ENCODE measurements at places on chromosomes 16 and 17.

DNA sequence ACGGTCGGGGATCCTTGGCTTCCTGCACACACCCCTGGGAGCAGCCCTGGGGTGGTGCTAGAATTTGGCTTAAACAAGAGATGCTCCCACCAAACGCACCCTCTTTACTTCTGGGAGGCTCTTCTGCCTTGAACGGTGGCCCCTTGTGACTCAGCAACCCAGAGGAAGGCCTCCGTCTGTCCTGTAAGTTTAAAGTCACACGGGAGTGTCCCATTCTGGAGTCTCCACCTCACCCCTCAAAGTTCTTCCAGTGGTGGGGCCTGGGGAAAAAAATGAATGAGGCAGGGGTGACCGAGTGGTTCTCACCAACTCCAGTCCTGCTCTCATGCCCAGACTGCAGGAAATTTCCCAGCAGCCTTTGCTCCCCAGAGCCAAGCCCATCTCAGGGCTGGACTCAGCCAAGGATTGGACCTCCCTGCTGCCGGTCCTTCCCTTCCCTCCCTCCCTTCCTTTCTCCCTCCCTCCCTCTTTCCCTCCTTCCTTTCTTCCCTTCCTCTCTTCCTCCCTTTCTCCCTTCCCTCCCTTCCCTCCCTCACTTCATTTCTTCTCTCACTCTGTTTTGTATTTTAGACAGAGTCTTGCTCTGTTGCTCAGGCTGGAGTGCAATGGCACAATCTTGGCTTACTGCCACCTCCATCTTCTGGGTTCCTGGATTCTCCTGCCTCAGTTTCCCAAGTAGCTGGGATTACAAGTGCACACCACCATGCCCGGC is 11.4 kb downstream of the ITGAD start:
- DNase-seq: no peak

GRCh38 chr16:47358816-47359215 is 102.0 kb downstream of the ITFG1 start:
- DNase-seq: no peak

DNA sequence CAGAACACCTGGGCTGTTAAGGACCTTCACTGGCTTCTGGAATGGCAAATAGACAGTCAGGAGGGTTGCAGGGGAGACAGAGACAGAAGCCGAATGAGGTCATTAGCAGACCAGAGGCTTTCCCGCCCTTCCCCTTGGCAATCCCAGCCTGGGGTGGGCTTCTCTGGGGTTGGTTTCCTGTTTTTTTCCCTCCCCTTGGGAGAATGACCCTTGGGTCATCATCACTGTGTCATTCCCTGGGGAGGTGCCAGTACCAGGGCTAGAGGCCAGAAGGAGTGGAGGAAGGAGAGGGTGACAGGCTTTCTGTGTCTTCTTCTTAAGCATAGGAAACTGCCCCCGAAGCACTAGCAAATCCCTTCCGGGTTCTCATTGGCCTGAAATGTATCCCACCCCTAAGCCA is 42.9 kb upstream of the IL21R start:
- no peak for DNase-seq

GRCh38 chr17:5272322-5272721 is 9.8 kb upstream of the RABEP1 start:
- peak; percentile 33 for DNase-seq

DNA sequence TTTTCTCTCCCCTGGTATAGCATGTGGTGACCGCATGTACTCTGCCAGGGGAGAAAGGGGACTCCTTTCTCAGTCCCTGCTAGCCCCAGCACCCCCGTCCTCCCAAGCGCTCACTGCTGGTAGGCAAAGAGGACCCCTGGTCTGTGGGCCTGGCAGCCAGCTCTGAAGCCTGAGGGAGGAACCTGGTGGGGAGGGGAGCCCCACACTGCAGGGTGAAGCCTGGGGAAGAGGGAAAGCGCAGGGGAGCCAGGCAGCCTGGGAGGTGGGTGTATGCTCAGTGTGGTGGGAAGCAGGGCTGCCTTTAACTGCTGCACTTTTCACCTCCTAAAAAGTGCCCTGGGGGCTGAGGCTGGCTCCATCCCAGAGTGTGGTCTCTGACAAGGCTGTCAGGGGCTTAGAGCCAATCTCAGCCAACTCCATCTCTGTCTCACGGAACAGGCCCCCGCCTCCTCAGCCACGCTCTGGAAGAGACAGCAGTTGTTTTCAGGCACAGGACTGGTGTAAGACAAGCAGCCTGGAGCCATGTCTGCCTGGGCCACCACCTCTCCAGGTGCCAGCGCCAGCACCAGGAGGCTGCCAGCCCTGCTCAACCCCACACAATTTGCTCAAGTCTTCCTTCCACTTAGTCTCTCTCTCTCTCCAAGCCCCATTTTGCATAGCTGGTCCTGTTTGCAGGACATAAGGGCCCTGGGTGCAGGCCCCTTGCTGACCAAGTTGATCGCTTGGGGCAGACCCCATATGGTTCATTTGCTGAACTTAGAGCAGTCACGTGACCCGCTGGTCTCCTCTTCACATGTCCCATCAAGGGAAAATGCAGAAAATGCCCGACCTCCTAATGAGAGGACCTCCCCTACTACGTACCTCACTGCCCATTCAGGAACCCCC is 14.7 kb upstream of the TBX2 start:
- no peak for DNase-seq

GRCh38 chr17:17551361-17551760 is 40.1 kb downstream of the PEMT start:
- DNase-seq: no peak

DNA sequence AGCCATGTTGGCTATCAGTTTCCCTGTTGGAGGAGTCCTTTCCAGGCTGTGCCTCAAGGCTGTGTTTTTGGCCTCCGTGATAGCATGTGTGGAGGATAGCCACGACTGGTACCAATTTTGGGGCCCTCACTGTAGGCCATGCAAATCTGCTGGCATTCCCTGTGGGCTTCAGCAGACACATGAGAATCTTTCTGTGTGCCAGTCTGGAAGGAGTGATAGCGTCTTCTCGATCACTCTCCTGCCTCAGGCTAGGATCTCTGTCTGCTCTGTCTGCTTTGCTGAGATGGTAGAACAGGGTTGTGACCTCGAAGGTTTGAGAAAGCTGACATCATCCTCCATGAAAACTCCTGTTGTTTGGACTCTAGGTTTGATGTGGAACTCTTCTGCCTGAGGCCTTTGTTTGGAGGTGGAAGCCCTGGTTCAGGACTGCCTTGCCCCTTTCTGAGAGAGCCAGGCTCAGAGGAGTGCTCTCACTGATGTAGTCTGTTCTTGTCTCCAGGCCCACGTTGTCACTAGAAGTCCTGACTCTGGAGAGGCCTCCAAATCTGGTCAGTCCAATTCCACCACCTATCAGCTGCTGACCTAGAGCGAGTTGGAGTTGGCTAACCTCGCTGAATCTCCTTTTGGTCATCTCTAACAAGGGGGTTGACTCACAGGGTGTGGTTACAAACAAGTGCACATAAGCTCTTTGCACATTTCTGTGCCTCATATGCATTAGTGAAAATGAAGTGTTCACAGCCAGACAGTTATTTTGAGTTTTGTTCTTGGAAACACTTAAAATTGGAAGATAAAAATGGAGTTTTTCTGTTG is 12.1 kb upstream of the EDC4 start:
- no peak for DNase-seq

DNA sequence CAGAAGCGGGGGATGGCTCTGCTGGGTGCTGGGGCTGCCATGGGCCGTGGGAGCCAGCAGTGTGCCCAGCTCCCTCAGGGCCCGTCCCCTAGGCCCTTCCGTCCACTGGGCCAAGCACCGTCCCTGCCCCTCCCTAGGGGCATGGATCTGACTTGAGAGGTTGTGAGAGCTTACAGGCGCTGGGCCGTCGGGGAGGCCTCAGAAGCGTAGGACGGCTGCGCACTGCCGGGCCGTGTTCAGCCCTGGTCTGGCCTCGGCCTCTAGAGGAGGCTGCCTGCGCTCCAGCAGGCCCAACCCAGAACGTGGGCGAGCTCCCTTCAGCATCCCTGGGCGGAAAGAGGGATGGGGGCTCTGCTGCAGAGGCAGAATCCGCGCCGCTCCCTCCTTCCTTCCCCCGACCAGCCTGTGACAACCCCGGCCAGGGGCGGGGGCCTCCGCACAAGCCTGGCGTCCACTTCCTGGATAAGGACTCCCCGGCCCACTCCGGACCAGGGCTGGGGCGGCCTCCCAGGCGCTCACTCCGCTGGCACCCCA is 685 bp upstream of the MPG start:
- DNase-seq: no peak
